ENCODE measurements at places on chromosomes 1 and 21.
A peak's percentile ranks its signal among the peaks of the same experiment; 100 is the strongest.

DNA sequence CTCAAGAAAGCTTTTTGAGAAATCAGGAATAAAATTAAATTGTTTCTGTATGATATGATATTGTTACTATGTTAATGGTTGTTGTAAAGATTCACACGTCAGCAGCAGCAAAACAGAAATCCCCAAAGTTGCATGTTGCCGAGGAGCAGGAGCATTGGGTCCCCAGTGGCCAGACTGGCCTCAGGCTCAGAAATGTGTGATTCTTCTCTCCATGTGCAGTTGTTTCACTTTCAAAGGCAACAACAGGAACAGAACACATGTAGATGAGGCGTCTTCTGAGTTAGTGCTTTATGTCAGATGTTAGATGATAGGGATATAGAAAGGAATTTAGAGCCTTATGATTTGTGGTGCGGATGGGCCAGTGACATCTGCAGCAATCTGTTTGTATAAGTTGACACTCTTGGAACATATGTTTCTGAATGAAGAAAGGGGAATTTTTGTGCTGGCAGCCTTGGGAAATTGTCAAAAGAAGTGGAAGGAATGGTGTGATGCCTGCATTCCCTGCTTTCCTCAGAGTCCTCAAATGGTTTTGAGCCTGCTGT is 2.1 kb upstream of the TTLL7 start:
- no peak for DNase-seq

DNA sequence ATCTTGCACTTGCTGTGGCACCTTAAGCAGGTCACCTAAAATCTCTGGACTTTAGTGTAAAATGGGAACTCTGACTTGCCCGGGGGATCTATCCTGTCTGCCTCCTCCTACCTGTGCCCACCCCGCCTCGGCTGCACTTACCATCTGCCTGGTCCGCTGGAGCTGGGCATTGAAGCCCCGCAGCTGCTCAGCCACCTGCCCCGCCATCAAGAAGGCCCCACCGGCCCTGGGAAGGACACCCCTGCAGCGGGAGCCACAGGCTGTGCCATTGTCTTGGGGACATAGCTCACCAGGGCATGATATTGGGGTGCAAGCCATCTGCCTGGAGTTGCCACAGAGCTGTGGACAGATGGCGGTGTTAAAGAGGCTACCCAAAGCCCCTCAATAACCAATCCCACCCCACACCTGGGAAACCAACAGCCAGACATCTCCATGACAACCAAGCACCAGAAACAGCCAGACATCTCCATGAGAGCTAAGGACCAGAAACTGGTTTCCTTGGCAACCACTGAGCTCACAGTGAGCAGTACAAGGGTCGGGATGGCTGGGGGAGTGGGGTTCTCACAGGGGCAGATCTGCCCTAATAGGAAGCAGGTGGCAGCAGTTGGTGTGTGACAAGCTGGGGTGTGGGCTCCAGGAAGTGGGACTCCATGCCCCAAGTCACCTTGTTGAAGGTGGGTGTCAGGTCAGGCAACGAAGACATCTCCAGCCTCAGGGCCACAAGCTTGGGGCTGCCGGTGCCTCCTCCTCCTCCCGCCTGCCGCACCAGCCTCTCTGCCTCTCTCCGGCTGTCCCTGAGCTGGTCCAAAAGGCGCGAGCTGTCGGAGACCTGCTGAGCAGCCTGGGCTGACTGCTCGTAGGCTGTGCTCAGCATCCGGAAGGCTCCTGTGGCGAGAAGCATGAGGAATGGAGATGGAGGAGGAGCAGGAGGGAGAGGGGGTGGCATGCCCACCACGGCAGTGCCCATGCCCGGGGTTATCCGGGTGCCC is 29.1 kb downstream of the LAMB3 start:
- DNase-seq: no peak

DNA sequence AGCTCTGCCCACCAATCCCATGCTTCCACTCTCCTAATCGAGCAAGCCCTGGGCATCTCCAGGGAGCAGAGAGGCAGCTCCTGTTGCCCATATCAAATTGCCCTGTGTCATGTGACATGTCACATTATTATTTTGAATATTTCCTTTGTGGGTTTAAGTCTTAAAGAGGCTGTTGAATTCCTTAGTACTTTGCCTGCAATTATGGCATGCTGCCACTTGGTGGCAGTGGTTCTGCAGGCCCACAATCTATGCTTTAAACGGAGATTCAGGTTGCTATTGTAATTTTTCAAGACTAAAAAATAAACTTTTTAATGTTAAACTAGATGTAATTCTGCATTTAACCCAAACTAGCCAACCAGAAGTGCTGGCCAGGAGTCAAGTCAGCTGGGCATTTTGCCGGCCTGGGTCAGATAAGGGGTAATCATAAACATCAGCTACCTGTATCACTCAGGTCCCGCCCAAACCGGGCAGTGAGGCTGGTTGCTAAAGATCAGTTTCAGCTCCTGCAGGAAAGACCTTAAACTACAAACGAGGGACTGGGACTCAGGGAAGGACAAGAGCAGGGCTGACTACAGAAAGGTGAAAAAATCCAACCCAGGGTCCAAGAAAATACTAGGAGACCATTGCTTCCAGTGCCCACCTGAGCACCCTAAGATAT is 37.3 kb upstream of the ARHGEF16 start:
- DNase-seq: no peak

DNA sequence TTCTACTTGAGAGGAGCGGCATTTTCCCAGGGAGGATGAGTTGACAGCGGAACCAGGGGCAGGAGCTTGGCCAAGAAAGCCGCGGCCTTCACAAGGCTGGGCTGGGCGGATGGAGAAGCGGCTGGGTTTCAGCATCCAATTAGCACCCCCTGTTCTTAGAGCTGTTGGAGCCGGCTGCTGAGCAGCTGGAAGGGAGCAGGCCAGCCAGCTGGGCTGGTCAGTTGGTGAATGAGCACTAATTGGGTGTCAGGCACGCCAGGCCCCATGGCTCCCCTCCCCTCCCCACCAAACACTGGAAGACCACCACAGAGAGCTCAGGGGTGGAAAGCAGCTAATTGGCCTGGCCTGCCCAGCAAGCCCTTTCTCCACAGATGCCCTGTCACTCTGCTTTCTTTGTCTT is 245.6 kb downstream of the RRAGC start:
- no peak for DNase-seq

- no peak for DNase-seq
Measured at GRCh38 chr1:110585481-110585880, 20.7 kb downstream of the KCNA2 start.

- DNase-seq: no peak
Measured at GRCh38 chr1:41523071-41523470, 38.6 kb upstream of the EDN2 start.

GRCh38 chr1:114341856-114342255 is 169.1 kb downstream of the TRIM33 start:
- no peak for DNase-seq

DNA sequence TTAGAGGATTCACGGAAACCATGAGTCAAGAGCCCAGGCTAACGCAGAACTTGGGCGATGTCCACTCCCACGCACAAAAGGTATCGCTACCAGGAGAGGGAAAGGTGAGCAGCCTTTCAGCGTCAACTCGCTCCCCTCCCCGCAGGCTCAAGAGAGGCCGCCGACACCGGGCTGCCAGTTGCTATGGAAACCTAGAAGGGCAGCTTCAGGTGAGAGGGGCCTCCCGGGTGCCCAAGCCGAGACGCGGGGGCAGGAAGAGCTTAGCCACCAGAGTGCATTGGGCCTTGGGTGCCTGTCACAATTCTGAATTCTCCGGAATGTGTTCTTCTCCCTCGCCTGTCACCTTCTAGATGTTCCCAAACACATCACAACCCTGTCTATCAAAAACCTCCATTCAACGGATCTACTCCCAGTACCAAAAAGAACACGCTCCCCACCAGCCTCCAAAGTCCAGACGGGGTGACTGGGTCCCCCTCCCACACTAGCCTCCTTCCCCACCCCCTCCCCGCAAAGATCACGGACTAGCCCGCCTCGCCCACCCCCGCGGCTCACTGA is 694 bp downstream of the MEAF6 start:
- DNase-seq: peak; percentile 6

GRCh38 chr1:184486761-184487445 is 100.1 kb downstream of the C1orf21 start:
- no peak for DNase-seq

DNA sequence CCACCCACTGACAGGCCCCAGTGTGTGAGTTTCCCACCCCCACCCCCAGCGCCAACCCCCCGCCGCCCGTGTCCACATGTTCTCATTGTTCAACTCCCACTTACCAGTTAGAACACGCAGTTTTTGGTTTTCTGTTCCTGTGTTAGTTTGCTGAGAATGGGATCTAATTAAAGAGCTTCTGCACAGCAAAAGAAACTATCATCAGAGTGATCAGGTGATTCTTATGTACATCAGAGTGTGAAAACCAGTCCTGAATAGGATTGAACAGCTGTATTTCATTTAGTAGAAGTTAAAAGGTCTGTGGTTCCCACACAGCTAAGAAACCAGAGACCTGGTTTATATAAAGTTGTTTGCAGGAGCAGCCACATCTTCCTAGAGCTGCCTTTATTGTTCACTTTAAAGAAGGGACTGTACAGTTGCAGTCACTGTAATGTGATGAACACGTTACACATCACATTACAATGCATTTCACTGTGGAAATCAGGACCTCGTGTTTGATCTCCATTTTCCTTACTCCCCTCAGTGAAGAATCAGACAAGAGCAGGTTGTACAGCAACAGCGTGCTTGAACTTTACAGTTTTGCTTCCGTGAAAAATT is 1.2 kb downstream of the GBP6 start:
- DNase-seq: no peak

DNA sequence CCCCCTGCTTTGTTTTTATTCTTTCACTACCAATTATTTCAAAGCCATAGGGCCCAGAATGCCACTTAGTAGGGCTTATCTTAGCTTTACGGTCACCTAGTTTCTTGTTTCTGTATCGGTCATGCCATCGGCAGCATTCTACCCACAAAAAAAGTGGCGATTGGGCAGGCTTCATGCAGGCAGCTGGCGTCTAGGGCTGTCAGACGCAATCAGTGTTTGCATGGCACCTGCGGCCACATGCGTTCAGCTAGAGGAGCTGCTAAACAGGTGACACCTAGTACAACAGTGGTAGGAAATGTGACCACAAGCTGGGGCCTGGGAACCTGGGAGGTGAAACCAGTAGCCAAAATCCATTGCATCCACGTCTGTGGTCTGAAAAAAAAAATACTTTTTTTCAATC is 262.7 kb downstream of the PBX1 start:
- DNase-seq: no peak

- no peak for DNase-seq
Measured at GRCh38 chr1:182015360-182015759, 46.2 kb downstream of the ZNF648 start.

DNA sequence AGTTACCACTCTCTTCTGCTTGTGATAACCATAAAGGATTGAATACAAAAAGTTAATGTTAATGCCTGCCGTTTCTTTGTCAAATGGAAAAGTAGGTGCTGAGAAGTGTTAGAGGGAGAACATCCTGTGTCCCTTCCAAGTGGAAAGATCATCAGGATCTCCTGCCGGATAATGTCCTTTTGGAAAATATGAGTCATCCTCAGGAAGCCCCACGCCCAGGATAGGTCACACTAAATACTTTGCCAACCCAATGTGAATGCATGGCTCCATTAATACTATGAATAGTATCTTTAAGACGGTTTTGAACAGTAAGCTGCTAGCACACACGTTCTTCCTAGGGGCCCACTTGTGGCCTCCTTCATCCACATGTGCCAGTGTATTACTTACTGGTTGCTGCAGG is 279.5 kb downstream of the ZNF326 start:
- no peak for DNase-seq

DNA sequence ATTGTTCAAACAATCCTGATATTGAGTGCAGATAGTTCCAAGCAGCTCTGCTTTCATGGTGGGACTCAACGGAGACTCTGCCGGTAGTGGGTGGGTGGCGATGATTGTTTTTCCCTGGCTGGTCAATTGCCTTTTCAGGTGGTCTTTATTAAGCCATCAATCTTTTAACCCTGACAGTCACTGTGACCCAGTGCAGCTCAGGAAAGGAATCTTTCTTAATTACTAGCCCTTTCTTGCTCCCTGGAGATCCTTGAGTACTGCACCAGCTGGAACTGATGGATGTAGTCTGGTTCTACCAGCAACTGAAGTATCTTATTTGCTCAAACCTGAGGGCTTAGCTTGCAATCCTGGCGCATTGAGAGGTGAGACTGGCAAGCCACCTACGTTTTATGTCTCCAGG is 196.4 kb downstream of the PLPP3 start:
- DNase-seq: no peak

GRCh38 chr1:79128722-79129121 is 122.2 kb upstream of the ADGRL4 start:
- no peak for DNase-seq

- no peak for DNase-seq
Measured at GRCh38 chr1:118898712-118899111, 89.4 kb downstream of the TBX15 start.

DNA sequence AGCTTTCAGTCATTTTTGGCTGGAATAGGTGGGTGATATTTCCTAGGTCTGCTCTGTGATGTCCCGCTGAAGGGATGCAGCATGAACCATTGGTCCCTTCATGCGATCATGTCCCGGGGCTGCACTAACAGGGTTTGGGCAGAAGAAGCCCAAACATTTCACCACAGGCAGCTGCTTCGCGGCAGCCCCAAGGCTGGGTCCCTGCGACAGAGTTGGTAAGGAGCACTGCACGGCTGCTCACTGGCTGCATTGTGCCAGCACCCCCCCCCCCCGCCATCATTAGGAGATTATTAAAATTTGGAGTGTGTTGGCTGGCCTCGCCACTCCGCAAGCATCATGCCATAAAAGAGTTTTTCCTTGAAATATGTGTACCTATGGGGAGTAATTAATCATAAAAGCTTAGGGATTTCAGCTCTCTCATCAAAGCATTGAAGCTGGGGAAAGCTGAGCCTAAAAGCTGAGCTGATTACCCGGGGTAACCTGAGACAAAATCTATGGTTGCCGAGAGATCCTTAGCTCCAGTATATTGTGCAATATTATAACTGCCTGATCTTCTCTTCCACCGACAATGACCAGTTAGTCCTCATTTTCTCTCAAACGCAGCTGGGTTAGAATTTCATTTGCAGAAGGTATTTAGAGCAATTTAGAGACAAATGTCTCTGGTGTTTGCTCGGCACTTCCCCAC is 62.5 kb downstream of the PEX14 start:
- DNase-seq: no peak

- DNase-seq: no peak
Measured at GRCh38 chr1:195511501-195511900, 1096.7 kb downstream of the KCNT2 start.

DNA sequence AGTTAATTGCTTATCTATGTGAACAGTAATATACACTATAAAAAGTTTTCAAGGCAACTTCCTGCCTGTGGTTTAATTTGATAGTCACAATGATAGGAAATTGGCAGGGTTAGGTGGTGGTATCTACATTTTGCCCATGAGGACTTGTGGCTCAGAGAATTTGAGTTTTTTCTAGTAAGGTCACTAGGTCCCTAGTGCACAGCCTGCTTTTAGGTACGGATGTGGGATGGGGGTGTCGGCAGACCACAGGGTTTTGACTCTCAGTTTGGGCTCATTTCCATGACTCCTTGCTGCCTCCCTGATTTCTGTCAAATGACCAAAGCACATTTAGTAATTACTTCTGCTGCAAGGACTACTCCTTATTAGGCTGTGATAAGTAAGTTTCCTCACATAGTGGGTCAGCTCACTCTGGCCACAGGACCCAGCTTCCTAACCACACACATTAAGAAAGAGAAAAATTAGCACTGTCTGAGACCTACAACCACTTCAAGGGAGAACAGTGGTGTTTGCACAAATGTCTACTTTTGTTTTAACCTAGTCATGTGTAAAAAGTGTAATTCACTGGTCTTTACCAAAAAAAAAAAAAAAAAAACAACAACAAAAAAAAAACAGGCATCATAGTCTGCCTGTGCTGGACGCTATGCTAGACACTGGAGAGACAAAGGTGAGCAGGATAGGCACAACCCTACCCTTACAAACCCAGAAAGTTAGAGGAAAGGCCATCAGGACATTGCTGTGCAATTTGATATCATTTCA is 43.7 kb downstream of the MRPL39 start:
- DNase-seq: no peak

GRCh38 chr1:154960446-154961136 is 991 bp downstream of the PYGO2 start:
- no peak for DNase-seq

Measured in activated naive CD4-positive, alpha-beta T cell (primary cell).